ENCODE measurements at places on chromosomes 6 and 20. TPM values are rescaled to one million over a fixed set of nuclear protein-coding genes. Genes with fewer than 3 reads are reported as not detected.

DNA sequence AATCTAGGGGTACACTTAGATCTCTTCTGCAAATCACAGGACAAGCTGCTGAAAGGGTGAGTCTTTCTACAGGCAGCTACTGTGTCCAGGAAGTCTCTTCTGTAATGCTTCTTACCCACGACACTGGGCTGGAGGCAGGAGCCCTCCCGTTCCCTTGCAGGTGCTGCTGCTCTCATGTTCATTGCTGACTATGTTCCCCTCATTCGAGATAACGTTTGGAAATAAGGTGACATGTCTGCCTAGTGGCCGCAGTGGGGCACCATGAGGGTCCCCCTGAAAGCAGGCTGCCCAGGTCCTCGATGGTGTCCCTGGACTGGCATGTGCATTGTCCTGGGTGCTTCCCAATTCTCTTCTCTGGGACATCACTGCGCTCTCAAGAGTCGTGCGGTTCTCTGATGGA lies 74.7 kb downstream of the SYNJ2 start:
- DNase-seq = no peak

- DNase-seq = no peak
Observed at GRCh38 chr20:11271319-11271718, 597.5 kb upstream of the JAG1 start.

GRCh38 chr6:155455766-155456165 lies at the start of gene NOX3:
Gene NOX3, minus strand, starts transcription at chr6:155455839. Its CDS starts 39 bp downstream, at chr6:155455800.
- DNase-seq = no peak

DNA sequence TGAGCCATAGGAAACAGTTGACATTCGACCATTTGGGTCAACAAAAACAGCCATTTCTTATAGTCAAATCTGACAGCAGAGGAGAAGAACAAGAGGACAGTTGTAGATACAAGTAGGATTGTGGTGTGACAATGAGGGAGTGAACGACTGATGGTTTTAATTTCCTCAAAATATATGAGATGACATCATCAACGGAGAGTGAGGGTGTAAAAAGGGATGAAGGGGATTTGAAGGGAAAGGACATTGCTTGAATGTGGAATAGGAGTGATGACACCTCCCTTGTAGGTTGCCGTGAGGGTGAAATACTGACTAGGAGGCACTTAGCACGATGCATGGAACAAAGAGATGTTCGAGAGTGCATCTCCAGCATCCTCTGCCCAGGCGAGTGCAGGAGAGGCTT lies 499.8 kb upstream of the CHD6 start:
- no peak for DNase-seq

FNDC1 gene
- 0.49 TPM for total RNA-seq

KCNK5 gene
- 16.7 TPM for total RNA-seq

GNRH2 gene
- total RNA-seq = not detected

SLC22A16 gene
- total RNA-seq = not detected

Data from vagina (tissue), 2 donors.